ENCODE measurements at places on chromosomes 6 and 20. TPM values are rescaled to one million over a fixed set of nuclear protein-coding genes. Genes with fewer than 3 reads are reported as not detected.
A peak's percentile ranks its signal among the peaks of the same experiment; 100 is the strongest.

Gene RAMACL
- 0.29 TPM for total RNA-seq

GRCh38 chr6:110097443-110097842 lies 82.0 kb downstream of the WASF1 start:
- no peak for DNase-seq

Gene CNR1
- not detected for total RNA-seq

DNA sequence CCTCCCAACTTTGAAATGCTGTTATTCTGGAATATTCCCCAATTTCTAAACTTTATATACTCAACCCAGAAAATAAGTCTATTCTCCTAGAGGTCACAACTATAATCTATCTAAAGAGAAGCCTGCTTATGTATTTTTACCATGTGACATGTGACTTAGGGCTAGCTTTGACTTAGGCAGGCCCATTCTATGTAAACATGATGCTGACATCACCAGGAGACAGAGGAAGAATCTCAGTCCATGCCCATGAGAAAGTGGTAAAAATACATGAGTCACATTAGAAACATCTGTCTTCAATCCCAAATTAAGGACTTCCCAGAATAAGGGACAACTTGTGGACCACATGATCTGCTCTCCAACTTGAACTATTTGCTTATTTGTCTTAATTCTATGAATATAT lies 113.6 kb upstream of the ID4 start:
- DNase-seq: no peak

DNA sequence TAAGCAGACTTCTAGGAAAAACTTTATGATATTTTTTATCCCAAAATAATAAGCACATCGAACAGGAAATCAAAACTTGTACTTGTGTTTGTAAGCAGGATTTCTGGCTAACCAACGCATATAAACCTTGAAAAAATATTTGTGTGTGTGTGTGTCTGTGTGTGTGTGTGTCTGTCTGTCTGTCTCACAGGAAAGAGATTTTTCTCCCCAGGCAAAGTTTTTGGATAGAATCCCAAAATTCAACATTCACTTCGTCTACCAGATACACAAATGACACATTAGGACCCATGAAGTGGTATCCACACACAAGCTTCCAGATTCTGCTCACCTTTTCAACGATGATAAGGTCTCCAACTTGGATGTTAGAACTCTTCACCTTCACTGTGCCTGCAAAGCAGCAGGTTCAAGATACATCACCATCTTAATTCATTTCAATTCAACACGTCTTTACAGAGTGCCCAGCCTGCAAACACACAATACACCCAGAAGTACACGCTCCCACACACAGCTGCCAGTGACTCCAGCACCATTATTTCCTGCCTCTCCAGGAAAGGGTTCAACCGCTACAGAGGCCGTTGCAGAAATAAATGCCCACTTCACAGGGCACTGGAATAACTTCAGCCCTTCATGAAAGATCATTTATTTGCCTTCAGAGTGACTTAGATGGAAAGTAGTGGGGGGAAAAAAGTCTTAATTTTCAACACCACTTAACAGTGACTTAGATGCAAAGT lies 70.9 kb downstream of the ATP9A start:
- no peak for DNase-seq

DNA sequence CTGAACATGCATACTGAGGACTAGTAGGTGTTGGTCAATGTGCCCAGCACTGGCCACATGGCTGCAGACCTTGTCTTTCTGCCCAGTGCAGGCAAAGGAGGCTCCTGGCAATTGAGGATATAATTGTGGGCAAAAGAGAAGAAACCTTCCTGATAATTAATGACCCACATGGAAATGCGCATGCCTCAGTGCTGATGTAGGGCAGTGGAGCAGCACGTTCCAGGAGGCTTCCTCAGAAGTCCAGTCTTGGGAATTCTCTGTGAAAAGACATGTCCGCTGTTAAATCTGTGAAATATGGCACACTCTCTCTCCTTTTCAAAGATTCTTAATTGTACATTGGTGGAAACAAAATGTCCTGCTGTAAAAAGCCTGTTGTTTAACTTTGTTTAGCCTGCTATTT lies 34.7 kb downstream of the SOBP start:
- DNase-seq: no peak

Gene LPA
- not detected for total RNA-seq

Gene PI16
- total RNA-seq: not detected

Gene SLC17A3
- total RNA-seq: 0.66 TPM

Gene SDHAF4
- 11.8 TPM for total RNA-seq

- DNase-seq: no peak
Measured at GRCh38 chr6:157989541-157990289, 8.1 kb downstream of the SYNJ2 start.

- no peak for DNase-seq
Measured at GRCh38 chr6:160730911-160731310, 28.9 kb downstream of the PLG start.

Gene UNC5CL
- 0.93 TPM for total RNA-seq

DNA sequence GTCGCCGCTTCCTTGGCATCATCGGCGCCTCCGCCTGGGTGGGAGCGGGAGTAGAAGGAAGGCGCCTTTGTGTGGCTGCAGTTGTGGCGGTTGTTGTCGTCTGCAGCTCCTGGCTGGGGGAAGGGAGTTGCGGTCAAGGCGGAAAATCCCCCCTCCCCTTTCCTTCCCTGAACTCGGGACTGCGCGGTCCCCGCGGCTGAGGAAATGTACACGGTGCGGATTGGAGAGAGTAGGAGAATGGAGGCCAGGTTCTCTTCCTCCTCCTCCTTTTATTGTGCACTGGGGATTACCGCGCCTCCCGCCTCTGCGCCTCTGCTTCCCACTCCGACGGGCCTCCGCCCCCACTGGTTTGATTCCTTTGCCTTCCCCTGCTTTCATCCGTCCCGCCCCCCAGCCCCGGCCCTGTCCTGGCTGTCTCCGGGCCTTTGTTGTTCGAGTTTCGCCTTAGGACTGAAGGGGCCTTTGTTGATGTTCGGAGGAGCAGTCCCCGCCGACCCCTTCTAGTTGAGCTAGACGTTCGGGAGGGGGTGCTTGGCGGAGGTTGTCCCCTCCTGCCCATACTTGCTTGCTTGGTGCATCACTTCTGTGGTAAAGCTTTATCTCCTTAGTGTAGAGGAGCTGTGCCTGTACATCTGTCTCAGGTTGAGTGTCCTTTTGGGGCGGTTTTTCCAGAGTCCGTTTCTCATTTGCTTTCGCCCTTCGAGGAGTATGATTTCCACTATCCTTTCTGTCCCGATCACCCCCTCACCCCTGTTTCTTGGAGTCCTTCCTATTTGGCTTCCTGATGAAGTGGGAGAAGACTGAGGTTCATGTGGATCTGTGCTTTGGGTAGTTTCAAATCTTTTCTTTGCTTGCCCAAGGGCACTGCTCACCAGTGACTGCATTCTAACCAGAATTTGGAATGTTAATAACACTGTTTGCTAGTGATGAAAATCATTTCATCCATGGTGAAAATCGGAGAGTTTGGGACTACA lies 764 bp downstream of the ZNF292 start:
- DNase-seq: peak; percentile 55

DNA sequence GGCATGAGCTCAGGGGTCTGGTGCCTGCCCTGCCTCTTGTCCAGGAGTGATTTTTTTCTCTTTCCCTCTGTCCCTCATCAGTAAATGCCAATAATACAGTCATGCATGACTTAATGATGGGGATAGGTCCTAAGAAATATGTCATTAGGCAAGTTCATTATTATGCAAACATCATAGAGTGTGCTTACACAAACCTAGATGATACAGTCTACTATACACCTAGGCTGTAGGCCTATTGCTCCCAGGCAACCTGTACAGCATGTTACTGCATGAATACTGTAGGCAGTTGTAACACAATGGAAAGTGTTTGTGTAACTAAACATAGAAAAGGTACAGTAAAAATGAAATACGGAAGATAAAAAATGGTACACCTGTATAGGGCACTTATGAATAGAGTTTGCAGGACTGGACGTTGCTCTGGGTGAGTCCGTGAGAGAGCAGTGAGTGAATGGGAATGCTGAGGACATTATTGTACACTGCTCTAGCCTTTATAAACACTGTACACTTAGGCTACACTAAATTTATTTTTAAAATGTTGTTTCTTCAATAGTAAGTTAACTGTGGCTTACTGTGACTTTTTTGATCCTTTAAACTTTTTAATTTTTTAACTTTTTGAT lies 22.1 kb downstream of the PBOV1 start:
- DNase-seq: no peak

Gene ATP6V1G2
- total RNA-seq: 1.2 TPM

Gene CD83
- total RNA-seq: 107 TPM

Gene GSTA3
- not detected for total RNA-seq

Gene PACRG
- total RNA-seq: 0.36 TPM

Gene ZSCAN23
- 1.1 TPM for total RNA-seq

DNA sequence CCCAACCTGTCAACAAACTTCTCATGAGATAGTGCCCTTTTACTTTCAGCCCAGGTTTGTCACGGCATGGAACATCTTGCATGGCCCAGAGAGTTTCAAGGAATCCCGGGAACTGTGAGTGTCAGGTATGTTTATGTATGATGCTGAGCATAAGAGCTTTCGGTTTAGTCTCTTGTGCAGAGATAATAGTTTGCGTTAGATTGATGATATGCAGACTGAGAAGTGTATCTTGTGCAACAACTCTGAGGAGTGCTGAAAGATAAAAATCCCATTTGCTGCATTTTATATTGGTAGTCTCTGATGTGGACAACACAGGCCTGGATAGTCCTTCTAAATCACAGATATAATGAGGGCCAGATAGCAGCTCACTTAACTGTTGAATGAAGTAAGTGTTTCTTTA lies 99.0 kb downstream of the TBX18 start:
- no peak for DNase-seq

GRCh38 chr6:82875573-82876185 lies 190.0 kb downstream of the UBE3D start:
- no peak for DNase-seq

DNA sequence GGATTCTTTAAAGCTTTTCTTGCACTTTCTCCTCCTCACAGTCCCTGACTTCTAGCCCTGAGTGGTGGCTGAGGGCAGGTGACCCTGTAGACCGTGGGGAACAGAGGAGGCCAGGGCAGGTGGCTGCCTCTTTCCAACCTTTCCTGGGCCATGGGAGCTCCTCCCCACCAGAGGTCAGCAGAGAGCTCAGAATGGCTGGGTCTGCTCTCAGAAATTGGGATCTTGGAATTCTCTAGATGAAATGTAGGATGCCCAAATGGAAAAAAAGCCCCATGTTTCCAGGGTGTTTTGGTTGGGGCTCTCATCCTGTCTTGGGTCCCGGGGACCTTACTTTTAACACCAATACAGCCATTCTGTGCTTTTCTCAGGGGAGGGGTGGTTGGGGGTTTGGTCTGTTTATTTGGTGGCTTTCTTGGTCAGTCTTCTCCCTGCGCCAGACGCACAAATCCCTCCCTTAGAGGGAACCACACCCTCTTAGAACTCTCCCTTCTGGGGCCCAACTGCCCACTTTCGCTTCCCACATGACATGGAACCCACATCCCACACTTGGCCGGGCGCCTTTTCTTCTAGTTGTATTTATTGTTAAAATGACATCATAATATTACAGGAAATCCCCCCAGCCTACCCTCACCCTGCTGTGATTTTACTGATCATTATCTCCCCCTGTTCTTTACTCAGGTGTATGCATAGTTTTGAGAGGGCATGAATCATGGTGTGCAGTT lies 17.9 kb downstream of the GNAS start:
- DNase-seq: peak; percentile 17

Gene WFDC10B
- not detected for total RNA-seq

GRCh38 chr6:14584450-14584849 lies 466.9 kb downstream of the CD83 start:
- DNase-seq: no peak

DNA sequence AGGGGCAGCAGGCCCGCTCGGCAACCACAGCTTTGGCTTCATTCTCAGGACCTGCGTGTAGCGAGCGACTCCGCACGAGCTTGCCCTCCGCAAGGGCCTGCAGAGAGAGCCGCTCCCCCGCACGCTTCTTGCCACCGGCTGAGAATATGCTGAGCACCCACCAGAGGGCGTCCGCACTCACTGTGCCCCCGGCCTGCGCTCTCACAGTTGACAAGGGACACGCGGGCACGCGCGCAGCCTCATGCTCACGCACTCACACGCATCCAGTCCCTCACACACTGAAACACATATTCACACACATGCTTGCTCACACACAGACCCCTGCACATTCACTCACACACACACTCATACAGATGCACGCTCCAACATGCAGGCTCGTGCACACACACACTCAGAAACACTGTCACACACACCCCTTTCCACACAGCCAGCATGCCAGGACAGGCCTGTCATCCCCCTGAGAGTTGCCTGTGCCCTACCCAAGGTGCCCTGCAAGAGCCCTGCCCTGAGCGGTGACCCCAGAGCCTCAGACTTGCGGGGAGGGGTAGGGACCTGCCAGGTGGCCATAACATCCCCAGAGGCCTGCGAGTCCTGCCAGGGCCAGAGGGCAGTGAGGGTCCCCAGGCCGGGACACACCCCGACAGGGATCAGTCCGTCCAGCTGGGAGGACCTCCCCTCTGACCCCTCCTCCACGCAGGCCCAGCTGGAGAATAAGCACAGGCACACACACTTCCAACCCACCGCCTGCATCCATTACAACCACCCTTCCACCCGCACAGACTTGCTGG lies 174.1 kb downstream of the BMP7 start:
- DNase-seq: peak; percentile 48

Gene TMC2
- not detected for total RNA-seq

DNA sequence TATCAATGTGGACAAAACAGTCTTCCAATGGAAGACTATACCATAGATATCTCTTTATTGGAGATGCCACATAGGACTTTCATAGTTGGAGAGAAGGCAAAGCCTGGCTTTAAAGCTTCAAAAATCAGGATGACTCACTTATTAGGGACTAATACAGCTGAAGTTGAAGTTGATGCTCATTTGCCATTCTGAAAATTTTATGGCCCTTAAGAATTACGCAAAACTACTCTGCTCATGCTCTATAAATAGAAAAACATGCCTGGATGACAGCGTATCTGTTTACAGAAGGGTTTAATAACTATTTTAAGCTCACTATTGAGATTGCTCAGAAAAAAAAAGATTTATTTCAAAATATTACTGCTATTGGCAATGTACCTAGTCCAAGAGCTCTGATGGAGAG lies 155.5 kb upstream of the DST start:
- DNase-seq: no peak

All from activated T-helper 1 cell treated with anti-CD3 and anti-CD28 coated beads, Interleukin-12 subunit alpha, Interleukin-12 subunit beta, Interleukin-2, Interleukin-4 antibody, amounts not matched to agents 30 ng/mL and 10 ng/mL and 1 ng/mL, durations not matched to agents 14 hours and 24 hours and 36 hours (primary cell).